Germinal center (tissue), 1 donor: ENCODE measurements at places on chromosomes 5 and 9.

DNA sequence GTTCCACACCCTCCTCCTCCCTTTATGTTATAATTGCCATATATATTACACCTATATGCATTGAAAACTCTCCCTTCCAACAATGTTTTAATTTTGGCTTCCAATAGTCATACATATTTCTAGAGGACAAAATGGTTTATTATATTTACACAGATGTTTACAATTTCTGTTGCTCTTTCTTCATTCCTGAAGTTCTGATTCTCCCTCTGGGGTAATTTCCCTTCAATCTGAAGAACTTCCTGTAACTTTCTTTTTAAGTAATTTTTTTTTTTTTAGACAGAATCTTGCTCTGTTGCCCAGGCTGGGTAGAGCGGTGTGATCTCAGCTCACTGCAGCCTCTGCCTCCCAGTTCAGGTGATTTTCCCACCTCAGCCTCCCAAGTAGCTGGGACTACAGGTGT lies 173.0 kb upstream of the MAP1B start:
- DNase-seq, result no peak

- DNase-seq, result no peak
Observed at GRCh38 chr5:147701468-147701867, 81.1 kb downstream of the JAKMIP2 start.

GRCh38 chr5:135041145-135041587 lies 7.1 kb upstream of the PITX1 start:
- no peak for DNase-seq

DNA sequence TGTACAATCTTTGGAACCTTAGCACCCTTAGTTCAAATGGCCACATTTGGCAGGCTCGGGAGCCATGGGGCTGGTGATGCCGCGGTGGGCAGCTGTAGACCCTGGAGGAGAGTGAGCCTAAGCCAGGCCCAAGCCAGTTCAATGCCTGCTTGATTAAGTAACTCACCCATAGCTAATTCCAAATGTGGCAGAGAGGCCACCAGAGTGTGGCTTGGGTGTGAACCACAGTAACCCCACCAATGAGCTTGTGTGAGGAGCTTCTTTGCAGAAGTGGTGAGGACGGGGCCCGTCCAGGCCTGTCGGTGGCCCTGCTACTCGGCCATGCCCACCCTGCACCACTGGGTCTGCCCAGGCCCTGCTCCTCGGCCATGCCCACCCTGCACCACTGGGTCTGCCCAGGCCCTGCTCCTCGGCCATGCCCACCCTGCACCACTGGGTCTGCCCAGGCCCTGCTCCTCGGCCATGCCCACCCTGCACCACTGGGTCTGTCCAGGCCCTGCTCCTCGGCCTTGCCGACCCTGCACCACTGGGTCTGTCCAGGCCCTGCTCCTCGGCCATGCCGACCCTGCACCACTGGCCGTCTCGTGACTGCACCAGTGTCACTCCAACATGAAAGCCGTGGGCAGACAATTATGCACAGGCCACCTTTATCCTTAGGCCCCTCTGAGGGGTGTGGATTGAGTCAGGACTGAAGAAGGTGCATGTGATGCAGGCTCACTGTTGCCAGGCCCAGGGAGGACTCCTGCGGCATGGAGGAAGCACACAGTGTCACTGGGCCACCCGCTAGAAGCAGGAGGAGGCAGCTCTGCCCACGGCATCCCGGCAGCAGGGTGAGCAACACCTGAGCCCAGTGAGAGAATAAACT lies 75.4 kb downstream of the MRPL36 start:
- no peak for DNase-seq

DNA sequence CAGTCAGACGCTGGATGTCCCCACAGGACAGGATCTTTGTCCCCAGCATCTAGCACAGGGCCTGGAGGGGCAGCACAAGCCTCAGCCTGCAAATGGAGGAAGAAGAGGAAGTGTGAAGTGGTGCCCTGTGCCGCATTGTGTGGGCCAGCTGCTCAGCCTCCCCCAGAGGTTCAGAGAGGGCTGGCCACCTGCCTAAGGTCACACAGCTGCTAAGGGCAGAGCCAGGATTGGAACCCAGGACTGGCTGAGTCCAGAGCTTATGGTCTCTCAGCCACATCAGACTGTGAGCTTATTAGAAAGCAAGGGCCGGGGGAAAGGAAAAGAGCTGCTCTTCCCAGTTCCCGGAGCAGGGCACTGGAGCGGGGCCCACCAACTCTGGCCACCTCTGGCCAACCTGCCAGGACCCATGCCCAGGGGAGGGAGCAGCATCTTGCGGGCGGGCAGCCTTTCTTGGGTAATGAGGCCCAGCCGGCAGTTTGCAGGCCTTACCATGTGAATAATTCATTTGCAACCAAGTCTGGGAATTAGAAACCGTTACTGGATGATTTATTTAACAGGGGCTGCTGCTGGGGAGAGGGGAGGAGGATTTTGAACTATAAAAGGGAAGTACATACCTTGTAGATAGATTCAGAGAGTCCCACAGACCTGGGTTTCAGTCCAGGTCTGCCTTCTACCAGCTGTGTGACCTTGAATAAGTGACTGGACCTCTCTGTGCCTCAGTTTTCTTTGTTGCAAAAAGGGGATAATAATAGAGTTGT lies 11.6 kb upstream of the CRB2 start:
- DNase-seq, result no peak

- no peak for DNase-seq
Observed at GRCh38 chr5:140131967-140132409, 6.3 kb downstream of the IGIP start.
